RWPE1 (cell line): ENCODE measurements at places on chromosomes 13 and 19.

GRCh38 chr13:41916173-41916954, 44.5 kb downstream of the VWA8 start:
- DNase-seq = peak; percentile 35

GRCh38 chr13:106555631-106556328, 12.2 kb downstream of the ARGLU1 start:
- DNase-seq = no peak

DNA sequence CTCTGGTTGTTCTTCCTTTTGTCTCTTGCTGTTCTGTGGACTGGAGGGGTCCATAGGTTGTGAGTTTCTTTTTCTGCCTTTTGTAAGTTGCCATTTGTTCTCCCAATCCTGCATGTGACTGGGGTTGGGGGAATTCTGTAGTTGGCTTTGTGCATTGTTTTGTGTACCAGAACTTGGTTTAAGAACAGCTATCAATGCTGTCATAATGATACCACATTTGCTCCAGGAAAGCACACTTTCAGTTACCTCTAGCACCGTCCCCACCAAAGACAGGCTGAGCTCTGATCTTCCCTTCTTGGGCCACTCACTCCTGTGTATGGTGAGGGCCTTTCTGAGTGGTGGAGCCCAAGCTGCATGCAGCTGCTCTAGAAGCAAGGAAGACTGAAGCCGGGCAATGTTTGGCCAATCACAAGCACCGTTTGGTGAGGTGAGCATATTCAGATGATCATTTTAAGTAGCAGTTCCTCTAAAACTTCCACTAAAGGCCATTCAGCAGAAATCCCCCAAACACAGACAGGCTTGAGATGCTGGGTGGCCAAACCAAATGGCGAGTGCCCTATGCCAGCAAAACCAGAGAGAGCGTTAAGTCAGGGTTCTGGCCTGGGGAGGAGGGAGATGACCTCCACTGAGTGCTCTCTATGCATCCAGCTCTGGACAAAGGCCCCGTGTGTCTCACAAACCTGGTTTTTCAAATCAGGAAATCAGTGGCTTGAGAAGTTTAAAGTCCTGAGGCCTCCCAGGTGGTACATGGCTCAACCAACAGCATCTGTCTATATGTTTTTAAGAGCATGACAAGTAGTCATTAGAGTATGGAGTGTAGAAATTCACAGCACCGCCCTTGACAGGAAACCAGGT, 120.7 kb upstream of the SPATA13 start:
- no peak for DNase-seq

DNA sequence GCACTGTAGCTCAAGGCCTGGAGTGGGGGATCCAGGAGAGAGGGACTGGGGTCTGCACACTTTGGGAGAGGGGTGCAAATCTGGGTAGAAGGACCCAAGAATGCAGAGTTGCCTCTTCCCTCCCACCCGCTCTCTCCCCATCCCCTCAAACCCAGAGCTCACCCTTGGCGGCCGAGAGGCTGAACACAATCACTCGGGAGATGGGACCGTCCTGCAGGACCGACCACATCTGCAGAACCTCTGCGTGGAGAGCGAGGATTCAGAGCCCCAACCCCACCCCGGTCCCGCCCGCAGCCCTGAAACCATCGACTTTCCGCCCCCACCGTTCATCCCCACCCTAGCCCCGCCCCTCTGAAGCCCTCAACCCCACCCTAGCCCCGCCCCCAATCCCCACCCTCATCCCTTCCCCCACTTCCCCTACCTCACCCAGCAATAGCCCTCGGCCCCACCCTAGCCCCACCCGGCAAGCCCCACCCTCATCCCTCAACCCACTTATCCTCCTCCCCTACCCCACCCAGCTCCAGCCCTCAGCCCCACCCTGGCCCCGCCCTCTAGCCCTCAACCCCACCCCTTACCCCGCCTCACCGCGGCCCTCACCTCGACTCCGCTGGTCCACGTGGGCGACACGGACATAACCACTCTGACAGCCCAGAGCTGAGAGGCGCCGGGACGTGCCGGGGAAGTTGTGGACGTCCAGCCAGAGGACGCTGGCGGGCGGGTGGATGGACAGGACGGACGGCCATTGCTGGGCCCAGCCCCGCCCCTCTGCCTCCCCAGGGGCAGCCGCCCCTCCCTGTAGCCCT, 4.1 kb downstream of the KPTN start:
- no peak for DNase-seq

DNA sequence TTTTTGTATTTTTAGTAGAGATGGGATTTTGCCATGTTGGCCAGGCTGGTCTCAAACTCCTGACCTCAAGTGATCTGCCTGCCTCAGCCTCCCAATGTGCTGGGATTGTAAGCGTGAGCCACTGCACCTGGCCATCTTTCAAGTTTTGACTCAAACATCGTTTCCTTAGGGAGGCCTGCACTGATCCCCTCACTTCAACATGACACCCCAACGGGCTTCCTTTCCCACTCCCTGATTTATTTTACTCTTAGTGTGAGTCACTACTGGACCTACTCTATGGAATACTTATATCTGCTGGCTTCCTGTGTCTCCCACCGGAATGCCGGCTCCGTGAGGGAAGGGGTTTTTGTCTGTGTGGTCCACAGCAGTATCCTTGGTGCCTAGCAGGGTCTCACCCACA, 4.5 kb upstream of the ADAMTS10 start:
- no peak for DNase-seq

- no peak for DNase-seq
Observed at GRCh38 chr13:72700509-72700908, 26.9 kb downstream of the MZT1 start.

GRCh38 chr19:58037927-58038687, 4.3 kb downstream of the ZSCAN1 start:
- DNase-seq = no peak

DNA sequence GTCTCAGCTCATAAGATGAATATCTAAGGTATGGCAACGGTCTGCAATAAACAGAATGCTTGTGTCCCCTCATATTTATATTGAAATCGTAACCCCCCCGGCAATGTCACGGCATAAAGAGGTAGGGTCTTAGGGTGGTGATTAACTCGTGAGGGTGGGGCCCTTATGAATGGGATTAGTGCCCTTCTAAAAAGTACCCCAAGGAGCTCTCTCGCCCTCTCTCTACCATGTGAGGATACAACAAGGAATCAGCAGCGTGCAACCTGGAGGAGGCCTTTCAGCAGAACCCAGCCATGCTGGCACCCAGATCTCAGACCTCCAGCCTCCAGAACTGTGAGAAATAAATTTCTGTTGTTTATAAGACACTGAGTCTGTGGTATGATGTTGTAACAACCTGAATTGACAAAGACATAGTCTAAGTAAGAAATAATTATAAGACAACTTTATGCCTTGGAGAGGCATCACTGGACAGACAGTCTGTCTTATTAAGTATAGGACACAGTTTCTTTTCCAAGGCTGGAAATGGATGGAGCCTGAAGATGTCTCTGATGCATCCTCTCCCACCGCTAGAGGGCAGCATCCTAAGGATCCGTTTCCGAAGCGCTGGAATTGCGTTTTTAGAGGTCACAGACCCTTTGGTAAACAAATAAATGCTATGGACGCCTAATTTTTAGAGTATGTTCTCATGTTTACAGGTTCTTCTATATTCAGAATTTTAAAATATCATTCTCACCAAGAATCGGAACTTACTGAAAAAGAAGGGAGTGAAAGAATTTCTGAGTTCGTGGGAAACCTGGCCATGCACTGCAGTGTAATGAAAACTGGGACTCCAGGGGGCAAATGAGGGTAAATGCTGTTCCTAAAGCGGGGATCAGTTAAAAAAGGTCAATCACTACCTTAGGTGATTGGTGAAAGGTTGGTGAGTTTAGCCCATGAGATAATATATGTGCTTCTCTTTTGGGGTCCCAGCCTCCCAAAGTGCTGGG, 13.3 kb upstream of the LEUTX start:
- DNase-seq = peak; percentile 24

DNA sequence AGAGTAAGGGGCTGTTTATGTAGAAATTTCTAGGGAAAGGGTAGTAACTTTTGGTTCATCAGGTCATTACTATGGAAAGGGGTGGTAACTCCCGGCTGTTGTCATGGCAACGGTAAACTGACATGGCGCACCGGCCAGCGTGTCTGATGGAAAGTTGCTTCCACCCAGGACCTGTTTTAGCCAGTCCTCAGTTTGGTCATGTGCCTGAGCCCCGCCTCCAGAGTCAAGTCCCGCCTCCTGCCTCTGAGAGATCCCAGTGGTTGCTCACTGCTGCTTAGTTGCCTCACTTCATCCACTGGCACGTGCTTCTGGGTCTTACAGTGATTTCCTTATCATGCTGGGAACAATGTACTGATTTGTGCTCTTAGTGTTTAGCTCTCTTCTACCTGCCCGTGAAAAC, 455.2 kb upstream of the ZNF507 start:
- DNase-seq = no peak

DNA sequence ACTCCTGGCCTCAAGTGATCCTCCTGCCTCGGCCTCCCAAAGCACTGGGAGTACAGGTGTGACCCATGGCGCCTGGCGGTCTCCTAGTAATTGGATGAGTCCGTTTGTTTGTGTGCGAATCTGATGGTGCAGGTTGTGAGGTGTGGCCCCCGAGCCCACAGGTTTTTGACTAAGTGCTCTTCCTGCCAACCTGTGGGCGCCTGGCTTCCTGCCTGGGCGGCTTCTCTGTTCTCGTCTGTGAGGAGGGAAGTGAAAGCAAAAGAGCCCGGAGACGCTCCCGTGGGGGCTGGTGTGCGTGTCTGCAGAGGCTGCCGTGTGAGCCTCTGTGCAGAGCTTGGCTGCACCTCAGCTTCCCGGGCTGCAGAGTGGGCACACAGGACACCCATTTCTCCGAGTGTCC, 10.0 kb downstream of the ARHGAP45 start:
- DNase-seq = peak; percentile 33

DNA sequence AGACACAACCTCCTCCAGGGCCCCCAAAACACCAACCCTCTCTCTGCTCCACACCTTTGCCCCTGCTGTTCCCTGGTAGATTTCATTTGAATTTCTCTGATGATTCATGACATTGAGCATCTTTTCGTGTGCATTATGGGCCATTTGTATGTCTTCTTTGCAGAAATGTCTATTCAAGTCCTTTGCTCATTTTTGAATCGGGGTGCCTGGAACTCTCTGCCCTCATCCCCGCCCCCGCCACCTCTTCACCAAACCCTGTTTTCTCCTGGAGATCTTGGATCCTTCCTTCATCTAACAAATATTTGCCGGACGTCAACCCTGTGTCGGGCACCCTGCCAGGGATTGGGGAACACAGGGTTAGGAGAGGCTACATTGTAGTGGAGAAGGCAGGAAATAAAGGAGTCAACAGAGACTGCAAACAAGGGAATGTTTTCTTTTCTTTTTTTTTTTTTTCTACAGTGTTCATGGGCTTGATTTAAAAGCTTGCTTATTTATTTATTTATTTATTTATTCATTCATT, 25.5 kb upstream of the SLC1A5 start:
- DNase-seq = no peak

GRCh38 chr19:42140125-42140754, 8.0 kb upstream of the POU2F2 start:
- no peak for DNase-seq

GRCh38 chr13:113142876-113143275, 15.6 kb upstream of the PROZ start:
- no peak for DNase-seq

- DNase-seq = no peak
Observed at GRCh38 chr19:28846094-28846812, 366.7 kb downstream of the UQCRFS1 start.

DNA sequence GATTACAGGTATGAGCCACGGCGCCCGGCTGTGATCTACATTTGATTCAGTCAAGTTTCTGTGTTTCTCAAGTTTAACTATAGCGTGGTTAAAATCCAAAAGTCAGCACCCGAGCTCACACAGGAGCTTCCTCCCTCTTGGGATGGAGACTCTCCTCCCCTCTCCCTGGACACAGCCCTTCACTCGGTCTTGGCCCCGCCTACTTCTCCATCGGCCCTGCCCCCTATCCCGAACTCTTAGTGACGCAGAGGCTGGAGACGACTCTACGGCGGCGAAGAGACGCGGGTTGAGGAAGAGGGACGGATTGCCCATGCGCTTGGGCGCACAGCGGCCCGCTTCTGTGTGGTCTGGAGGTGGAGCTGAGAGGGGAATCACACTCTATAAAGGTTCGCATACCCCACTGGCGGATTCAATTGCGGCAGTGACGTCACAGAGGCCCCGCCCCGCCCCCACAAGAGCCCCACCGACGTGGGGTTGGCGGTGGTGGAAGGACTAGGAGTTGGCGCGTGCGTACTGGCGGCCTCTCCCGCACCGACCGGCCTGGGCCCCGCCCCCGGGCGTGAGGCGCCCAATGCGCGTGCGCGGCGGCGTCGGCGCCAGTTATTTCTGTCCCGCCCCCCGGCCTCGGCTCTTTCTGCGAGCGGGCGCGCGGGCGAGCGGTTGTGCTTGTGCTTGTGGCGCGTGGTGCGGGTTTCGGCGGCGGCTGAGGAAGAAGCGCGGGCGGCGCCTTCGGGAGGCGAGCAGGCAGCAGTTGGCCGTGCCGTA, at the start of gene TRIM28:
TSS of gene TRIM28 (plus strand) at position 239 of the 765 bp plus-strand sequence. CDS start 694 bp downstream, outside the sequence.
- peak; percentile 100 for DNase-seq

- DNase-seq = no peak
Observed at GRCh38 chr13:52744842-52745375, 5.3 kb upstream of the CNMD start.

DNA sequence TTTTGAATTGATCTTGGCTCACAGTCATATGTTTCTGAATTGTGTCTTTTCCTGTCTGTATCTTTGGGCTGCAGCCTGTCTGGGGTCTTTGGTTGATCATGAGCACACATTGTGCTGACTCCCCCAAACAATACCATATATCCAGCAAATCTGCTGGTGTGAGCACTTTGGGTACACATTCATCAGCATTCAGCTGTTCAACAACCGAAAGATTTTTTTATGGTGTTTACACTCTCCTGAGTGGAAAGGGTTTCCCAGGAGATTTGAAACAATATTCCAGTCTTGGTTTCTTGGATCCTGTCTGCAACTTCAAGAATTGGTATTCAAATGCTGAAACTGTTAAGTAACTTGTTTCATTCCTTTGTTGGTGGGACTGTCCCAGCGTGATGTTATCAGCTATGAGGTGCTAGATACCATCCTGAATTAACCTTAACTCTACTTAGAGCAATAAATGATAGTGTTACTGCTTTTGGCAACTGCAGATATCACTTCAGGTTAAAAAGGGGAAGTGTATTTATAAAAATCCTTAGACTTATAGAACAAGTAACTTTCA, 78.4 kb upstream of the DIAPH3 start:
- no peak for DNase-seq

DNA sequence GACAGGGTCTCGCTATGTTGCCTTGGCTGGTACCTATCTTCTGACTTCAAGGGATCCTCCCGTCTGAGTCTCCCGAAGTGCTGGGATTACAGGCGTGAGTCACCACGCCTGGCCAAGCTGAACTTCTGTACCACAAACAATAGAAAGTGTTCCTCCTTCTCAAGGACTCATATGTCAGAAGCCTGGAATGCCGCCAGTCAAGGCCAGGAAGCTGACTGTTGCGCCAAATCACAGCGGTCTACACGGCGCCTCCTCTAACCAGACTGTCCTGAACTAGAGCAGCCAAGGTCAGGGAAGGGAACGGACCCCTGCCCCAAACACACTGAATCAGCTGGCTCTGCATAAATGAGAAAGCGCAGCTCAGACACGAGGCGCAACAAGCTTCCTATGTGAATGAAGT, 14.6 kb downstream of the RAB20 start:
- DNase-seq = peak; percentile 89
